MV-4-11 (cell line): ENCODE measurements at places on chromosomes 5 and 9.

DNA sequence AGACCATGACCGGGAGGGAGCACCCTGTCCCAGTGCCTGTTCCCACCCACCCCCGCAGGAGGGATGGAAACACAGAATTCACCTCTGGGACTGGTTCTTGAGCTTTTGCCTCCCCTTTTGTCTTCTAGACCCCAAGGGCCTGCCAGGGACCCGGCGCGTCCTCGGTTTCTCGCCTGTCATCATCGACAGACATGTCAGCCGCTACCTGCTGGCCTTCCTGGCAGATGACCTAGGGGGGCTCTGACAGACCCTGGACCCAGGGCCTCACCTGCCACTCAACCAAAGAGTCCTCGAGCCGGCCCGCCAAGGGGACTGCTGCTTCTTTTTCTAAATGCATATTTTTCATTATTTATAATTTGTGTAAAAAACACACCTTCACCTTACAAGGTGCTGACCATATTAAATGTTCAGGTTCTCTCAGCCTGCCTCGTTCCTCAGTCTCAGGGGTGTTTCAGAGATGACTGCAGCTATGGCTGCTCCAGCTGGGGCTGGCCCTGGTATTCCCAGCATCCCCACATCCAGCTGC lies 16.9 kb downstream of the CARD19 start:
- no peak for DNase-seq

- DNase-seq: peak; percentile 91
These were observed 124.1 kb upstream of the KCNN2 start for GRCh38 chr5:114237766-114238165.

- peak; percentile 15 for DNase-seq
These were observed 53.4 kb downstream of the OR2K2 start for GRCh38 chr9:111276431-111277128.

- no peak for DNase-seq
These were observed 2.1 kb upstream of the MARCHF6 start for GRCh38 chr5:10351199-10351905.

GRCh38 chr5:124236361-124237205 lies 509.9 kb downstream of the ZNF608 start:
- no peak for DNase-seq

- no peak for DNase-seq
These were observed 158.1 kb upstream of the VCAN start for GRCh38 chr5:83313436-83313835.

DNA sequence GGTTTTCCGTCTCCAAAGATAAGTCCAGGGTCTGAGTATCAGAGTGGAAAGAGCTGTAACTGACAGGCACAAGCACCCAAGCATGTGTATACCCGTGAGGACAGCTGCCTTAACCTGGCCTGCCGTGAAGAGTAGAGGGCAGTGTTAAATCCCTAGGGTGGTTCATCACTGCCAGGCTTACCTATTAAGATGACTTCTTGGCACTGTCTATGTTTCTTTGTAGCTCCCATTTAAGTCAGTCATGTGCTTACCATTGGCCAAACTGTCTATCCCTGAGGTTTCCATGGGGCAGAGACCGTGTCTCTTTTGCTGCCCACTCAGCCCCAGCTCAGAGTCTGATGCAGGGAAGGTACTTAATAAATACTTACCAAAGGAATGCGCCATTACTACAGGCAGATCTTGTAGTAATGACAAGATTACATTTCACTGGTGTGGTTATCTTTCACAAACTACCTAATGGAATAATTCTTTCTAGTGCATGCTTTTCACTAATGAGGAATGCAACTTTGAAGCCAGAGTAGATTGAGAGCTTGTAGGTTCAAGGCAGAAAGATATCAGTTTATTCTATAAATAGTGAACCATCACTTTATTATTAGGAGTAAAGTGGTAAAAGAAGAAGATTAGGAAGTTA lies 64.2 kb downstream of the SNX24 start:
- DNase-seq: no peak

GRCh38 chr5:146888351-146888978 lies 9.9 kb upstream of the PPP2R2B start:
- no peak for DNase-seq

- no peak for DNase-seq
These were observed 66.4 kb upstream of the SPRY4 start for GRCh38 chr5:142391058-142391845.

DNA sequence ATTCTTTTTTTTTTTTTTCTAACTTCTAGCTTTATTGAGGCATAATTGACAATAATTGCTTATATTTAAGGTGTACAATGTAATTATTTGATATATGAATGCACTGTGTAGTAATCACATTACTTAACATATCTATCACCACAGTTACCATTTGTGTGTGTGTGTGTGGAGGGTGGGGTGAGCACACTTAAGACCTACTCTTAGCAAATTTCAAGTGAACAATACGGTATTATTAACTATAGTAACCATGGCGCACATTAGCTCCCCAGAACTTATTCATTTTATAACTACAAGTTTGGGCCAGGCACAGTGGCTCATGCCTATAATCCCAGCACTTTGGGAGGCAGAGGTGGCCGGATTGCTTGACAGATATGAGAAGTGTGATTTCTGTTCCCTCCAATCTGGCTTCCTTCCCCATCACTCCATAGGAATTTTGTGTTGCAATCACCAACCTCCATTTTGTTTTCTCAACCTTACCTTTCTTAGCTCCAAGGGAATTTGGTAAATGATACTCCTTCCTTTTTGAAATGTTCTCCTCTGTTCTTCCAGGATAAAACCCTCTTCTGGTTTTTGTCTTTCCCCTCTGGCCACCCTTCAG lies 14.9 kb downstream of the TXN start:
- no peak for DNase-seq

DNA sequence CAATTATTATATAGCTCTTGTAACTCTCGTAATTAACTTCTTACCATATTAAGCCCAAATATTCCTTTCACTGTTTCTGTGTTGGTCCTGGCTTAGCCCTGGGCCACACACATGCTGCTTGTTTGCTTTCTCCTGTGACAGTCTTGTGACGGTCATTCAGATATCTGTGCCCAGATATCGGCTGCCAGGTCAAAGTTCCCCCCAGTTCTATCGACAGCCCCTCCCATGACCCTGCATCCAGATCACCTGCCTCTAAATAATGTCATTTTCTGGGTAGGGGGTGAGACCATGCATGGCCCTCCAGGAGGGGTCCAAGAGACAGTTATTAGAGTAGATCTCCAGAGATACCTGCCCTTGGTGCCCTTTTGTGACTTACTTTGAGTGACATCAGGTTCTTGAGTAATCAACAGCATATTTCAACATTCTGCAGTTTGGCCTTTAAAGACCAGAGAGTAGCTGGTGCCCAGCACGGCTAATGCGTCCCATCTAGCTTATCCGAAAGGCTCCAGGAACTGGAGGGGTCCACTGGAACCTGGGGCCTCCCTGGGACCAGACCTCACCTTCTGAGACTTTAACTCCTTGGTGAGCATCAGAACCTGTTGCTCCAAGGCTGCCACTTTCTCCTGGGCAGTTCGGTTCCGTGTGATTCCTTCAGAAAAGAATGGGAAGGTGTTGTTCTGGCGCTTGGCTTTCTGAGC lies 26.9 kb downstream of the TBC1D2 start:
- DNase-seq: no peak

GRCh38 chr5:143932584-143932983 lies 120.6 kb downstream of the HMHB1 start:
- DNase-seq: no peak

DNA sequence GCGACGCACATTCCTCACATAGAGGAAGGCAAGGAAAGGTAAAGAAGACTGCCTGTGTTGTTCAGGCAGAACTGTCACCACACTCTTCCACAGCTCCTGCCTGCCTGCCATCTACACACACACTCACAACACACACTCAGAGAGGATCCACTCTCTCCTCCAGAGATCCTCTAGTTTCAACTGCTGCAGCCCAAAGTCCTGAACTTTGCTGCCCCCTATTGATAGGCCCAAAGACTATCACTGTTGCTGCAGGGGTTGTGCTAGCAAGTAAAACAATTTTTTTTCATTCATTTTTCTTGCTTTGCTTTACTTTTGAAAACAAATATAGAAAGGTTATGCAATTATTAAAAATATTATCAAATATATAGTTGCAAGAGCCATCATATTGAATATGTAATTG lies 5.9 kb upstream of the CFAP90 start:
- DNase-seq: peak; percentile 53

- DNase-seq: peak; percentile 21
These were observed 5.4 kb upstream of the NRARP start for GRCh38 chr9:137307255-137308056.

- no peak for DNase-seq
These were observed 30.1 kb downstream of the B4GALT1 start for GRCh38 chr9:33136721-33137670.

GRCh38 chr5:113572716-113573115 lies 59.2 kb downstream of the YTHDC2 start:
- DNase-seq: no peak

GRCh38 chr5:89232139-89232603 lies 349.2 kb upstream of the MEF2C start:
- no peak for DNase-seq

DNA sequence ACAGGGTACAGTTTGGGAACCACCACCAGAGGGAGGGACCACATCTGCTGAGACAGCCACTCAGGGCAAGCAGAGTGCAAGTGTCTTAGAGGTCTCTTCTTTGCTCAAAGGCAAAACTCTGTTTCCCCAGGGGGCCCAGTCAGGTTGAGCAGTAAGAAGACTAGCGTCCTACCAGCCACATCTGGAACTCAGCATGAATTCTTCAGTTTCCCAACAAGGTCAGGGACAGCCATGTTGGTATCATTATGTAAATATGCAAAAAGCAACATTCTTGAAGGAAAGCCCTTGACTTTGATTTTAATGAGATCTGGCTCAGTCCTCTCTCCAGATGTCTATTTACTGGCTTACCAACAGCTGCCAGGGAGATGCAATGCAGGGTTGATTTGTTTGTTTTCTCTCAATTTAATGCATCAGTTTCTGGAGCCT lies 46.7 kb downstream of the TGFBI start:
- DNase-seq: no peak

DNA sequence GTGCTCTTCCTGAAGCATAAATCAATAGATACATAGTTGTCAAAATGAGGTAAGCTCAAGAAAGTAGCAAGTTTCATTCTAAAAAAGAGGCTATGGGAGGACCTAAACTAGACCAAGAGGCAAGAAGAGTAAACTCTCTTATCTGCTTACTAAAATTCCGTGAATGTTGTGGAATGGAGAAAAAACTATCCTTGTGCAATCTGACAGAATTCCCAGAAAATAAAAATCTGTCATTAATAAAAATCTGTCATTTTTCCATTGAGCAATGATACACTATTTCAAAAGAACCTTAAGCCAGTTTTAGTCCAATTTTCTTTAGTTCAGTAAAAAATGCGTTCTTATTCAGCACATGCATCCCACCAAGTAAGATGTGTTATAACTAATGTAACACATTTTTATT lies 15.9 kb upstream of the FANCC start:
- no peak for DNase-seq

GRCh38 chr9:134868751-134869553 lies 11.7 kb upstream of the FCN2 start:
- no peak for DNase-seq

- DNase-seq: no peak
These were observed 91.6 kb downstream of the ROR2 start for GRCh38 chr9:91858213-91859030.

GRCh38 chr5:170757182-170757601 lies 26.3 kb upstream of the GABRP start:
- no peak for DNase-seq

- DNase-seq: no peak
These were observed 13.9 kb downstream of the GTF3C5 start for GRCh38 chr9:133044661-133045060.

GRCh38 chr9:124454791-124455443 lies 4.7 kb downstream of the ADGRD2 start:
- no peak for DNase-seq
